NCI-H2081 (cell line): ENCODE measurements at places on chromosomes 7 and 10.

GRCh38 chr7:4129481-4130122, 552.5 kb upstream of the FOXK1 start:
- no peak for DNase-seq

GRCh38 chr10:74078037-74078436, 72.6 kb downstream of the AP3M1 start:
- DNase-seq: no peak

GRCh38 chr10:86366902-86367151, 232 bp upstream of the GRID1 start:
- DNase-seq: no peak

DNA sequence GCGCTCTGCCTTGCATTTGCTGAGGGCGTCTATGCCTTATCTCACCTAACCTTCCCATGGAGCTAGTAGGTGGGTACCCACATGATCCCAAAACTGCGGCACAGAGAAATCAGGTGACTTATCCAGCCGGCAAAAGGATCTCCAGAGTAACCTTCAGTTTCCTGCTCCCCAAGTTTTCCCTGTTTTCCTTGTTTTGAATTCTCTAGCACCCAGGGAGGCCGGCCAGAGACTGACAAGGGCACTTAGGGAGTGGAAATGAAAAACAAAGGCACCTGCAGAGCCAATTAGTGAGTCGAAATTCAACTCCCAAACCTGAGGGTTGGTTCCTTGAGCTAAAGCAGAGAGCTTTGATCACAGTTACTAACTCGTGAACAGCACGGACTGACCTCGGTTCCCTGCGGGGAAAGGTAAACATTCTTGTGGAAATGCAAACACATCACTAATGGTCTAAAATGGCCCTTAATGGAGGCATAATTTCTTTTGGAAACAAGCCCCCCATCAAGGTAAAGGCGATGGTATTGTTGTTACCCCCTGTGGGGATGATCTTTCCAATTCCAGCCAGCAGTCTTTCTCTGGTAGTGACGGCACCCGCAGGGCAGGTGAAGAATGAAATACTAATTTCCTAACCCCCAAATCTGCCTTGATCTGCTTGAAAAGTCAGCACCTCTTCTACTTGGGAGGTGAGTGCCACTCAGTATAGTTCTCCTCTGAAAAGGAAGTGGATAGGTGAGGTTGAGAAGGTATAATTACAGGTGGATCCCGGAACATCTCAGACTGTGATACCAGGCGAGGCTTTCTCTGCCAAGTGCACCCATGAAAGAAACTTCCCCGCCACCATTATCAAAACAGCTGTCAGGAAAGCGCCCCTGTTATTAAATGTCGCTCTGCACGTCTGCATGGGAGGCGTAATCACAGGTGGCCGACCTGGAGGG, 365.6 kb upstream of the AUTS2 start:
- DNase-seq: peak; percentile 98

DNA sequence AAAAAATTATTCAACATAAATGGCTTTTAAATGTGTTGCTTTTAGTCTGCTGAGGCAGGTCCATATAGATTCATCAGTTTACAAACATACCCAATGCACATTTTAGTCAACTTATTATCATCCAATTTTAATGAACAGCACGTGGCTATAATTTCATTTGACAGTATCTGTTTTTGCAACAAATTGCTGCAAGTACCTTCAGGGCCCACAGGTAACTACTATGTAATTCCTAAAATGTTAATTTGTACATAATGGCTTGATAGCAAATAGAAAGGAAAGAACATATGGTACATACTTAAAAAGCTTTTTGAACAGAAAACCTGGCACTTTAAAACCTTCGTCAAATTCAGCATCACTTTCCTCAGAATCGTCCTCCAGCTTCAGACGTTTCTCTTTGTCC, 33.3 kb downstream of the ERCC6 start:
- no peak for DNase-seq

DNA sequence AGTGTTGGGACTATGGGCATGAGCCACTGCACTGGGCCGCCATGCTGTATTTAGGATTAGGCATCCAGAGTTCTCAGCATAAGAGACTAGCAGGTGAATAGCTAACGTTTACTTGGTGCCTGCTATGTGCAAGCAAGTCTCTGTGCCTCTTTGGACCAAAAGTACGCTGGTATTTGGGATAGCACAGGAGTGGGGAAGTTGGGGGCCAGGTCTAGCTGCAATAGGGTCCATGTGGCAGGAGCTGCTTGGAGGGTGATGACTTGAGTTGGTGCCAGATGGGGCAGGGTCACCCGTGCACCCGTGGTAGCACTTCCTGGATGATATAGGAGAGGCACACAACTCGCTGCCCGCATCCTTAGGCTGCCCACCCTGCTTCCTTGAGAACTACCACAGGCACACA, 22.4 kb downstream of the NACAD start:
- DNase-seq: no peak

DNA sequence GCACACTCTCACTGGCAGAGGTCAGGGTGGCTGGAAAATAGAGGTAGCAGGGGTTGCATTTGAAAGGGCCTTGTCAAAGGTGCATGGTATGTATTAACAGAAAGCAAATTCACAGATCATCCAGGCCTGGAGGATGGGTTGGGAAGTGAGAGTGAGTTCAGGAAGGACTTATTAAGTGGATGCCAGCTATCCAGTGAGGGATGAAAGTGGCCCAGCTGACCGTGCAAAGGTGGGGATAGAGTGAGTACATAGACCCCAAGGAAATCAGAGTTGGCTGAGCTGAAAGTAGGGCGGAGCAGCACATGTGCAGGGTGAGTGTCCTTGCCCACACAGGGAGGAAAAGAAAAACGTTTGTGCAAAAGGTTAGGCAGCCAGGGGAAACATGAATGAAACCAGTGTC, 58.1 kb downstream of the HECW1 start:
- DNase-seq: no peak

DNA sequence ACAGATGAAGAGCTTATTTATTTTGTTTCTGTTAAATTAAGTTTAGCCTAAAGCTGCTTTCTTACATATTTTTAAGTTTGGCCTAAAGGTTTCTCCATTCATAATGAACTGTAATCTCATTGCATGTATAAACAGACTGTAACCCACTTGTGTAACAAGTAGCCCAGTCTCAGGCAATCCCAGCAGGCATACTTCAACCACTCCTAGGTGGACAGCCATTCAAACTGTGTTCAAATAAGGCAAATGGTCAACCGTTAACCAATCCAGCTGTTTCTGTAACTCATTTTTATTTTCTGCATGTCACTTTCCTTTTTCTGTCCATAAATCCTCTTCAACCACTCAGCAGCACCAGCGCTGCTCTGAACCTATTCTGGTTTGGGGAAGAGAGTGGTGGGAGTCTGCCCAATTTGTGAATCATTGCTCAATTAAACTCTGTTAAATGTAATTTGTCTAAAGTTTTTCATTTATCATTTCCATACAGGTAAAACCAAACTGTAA, 35.9 kb downstream of the PHYHIPL start:
- no peak for DNase-seq

DNA sequence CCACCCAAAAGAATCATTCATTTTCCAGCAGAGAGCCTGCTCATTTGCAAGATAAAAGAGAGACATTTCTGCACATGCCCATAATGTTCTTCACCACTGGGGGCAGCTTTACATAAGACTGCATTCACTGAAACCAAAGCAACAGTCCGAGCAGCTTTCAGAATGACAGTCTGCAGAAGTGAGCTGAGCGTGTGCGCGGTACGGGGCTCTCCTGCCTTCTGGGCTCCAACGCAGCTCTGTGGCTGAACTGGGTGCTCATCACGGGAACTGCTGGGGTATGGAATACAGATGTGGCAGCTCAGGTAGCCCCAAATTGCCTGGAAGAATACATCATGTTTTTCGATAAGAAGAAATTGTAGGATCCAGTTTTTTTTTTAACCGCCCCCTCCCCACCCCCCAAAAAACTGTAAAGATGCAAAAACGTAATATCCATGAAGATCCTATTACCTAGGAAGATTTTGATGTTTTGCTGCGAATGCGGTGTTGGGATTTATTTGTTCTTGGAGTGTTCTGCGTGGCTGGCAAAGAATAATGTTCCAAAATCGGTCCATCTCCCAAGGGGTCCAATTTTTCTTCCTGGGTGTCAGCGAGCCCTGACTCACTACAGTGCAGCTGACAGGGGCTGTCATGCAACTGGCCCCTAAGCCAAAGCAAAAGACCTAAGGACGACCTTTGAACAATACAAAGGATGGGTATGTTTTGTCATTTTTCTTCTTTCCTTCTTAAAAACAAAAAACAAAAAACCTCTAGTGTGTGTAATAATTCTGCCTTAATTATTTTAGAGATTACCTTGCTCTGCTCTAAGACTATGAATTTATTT, at the start of gene LRRTM3:
LRRTM3 (plus strand) TSS at position 141 of the 820 bp plus-strand sequence.
- peak; percentile 61 for DNase-seq

- peak; percentile 65 for DNase-seq
These were observed 85.8 kb upstream of the EGFR start for GRCh38 chr7:54932818-54933543.

GRCh38 chr7:91771921-91772815, 108.3 kb downstream of the MTERF1 start:
- no peak for DNase-seq

DNA sequence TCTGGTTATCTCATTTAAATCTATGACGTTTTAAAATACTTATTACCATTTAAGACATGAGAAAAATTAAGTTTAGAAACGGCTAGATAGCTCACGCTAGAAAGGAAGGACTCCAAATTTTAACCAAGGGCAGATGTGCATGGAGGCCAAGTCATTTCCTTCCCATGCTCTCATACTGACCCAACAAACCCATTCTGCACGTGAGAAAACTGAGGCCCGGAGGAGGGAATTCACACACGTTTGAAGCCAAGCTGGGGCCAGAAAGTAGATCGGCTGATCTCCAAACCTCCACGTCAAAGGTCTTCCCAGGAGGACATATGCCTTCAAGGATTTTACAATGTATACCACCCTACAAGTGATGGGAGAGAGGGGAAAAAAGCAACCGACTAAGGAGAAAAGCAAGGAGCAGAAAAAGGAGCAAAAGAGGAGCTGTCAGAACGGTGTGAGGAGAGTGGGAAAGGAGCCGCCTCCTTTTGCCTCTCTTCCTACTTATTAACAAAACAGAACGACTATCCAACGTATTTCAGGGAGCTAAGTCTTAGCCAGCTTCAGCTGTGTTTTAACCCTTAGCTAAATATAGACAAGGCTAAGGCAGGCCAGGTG, 645 bp upstream of the SIRT1 start:
- DNase-seq: no peak

DNA sequence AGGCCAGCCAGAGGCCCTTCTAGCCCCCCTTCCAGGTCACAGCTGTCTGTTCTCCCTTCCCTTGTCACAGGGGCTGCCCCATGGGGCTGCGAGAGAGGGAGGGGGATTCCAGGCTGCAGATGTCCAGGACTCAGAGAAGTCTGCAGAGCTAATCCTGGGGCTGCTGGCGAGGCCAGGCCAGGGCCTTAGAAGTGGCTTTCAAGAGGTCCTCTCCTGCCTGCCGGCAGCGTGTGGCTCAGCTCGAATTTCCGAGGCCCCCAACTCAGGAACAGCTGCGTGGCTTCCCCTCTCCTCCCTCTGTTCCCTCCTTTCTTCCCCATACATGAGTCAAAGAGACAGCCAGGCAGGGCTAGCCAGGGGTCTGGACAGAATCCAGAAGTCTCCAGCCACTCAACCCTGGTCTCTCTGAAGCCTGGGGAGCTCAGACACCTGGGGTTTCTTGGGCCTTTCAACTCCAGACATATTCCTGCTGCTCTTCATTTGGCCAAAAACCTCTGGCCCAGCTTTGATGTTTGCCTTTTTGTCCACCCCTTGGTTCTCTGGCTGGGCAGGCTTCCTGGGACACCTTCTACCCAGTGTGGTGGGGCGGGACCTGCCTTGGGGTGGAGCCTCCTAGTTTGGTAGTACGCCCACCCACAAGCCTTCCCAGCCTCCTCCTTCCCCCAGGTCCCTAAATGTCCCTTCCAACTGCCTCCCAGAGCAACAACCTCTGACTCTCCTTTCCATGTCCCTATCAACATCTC, 21.8 kb upstream of the EIF5AL1 start:
- DNase-seq: no peak

GRCh38 chr10:99450624-99451498, 20.4 kb upstream of the GOT1 start:
- DNase-seq: no peak

GRCh38 chr7:131189488-131189887, 138.2 kb upstream of the MKLN1 start:
- no peak for DNase-seq

DNA sequence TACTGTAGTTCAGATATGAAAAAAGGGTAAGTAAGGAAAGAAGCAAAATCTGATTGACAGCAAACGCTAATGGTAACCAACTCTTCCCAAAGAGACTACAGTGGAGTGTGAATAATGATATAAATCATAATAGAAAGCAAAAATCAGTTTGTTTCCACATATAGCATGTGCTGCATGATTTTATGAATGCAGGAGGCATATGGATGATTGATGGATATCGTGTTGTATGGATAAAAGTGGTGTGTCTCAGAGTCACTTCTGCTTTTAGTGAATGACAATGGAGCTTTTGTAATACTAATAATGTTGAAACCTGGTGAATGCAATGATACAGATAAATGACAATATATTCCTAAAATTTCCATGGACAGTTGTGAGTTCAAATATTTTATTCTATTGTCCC, 36.6 kb upstream of the PALS2 start:
- no peak for DNase-seq

- DNase-seq: no peak
These were observed 68.5 kb downstream of the CRTAC1 start for GRCh38 chr10:97961945-97962344.

GRCh38 chr10:3500408-3500856, 284.6 kb downstream of the KLF6 start:
- no peak for DNase-seq
